AG20443 (cell line): ENCODE measurements at places on chromosomes 11 and 22.

DNA sequence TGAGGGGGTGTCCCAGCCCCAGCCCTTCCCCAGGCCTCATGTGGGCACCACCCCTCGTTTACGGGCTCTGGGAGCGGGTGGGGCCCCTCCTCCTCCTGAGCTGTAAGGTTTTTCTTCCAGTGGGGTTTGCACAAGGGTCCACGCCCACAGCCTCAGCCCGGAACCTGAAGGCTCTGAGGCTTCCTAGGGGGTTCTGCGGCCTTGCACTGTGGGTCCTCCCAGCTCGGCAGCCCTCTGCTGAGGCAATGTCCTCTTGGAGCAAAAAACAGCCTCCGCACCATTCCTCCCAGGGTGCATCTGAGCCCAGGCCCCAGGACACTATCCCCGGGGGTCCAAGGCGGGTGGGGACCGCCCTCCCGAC lies 14.1 kb downstream of the H19 start:
- no peak for DNase-seq

DNA sequence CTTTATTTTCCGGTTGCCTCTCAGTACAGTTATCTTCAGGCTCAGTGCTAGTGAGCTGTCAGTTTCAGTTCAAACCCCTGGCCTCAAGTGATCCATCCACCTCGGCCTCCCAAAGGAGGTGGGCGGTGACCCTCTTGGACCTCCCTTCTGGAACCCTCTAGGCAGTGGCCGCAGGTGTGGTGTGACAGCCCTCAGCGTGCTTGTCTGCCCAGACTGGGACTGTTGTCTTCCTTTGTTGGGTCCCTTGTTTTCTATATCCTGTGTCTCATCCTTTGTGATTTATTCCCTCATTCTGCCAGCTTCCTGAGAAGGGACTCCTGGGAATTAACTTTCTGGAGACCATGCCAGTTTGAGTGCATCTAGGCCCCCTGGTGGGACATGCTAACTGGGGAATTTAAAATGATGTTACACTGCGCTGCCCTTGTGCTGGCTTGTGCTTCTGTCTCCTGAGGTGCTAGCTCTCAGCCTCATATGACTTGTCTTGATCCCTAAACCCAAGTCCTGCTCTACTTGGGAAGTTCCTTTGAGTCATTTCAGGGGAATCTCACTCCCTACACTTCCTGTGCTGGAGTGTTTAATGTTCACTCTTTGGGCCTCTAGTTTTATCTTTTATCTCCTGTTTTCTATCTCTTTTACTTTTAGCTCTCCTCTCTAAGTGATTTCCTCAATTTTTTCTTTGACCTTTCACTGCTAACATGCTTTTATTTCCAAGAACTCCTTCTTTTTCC lies 19.4 kb downstream of the MED15 start:
- peak; percentile 52 for DNase-seq

DNA sequence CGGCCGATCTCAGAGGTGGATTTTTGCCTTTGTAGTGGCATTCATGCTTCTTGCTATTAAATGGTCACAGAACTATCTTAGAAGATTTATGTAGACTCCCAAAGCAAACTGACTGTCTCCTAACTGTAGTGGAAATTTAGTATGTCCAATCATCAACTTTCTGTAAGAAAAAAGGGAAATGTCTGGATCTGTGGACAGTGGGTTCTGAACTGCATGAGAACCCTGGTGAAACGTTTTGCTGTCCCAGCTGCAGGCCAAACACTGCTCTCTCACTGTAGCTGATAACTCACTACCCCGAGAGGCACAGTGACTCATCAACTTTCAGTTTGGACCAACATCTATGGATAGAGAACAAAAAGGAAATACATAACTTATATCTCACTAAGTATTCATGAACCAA lies 387.1 kb downstream of the SOX6 start:
- DNase-seq: peak; percentile 66

DNA sequence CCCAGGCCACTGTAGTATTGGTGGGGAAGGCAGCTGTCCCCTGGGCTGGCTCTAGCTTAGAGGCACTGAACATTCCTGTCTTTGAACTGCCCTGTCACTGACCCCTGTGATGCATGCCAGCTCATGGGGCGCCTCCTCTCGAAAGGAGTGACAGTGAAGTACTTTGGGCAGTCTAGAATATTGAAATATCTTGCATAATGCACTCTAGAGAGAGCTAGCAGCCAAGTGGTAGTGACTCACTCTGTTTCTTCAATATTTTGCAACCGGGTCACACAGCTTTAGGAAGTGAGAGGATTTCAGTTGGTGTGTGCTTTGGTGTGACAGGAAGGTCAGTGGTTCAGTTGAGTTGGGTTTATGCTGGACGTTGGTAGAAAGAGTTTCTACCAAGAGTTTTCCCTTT lies 35.5 kb upstream of the ST14 start:
- peak; percentile 87 for DNase-seq

- DNase-seq: peak; percentile 28
These were observed 573.9 kb upstream of the CADM1 start for GRCh38 chr11:116078101-116078591.

GRCh38 chr11:128365044-128365443 lies 222.3 kb downstream of the ETS1 start:
- peak; percentile 69 for DNase-seq

DNA sequence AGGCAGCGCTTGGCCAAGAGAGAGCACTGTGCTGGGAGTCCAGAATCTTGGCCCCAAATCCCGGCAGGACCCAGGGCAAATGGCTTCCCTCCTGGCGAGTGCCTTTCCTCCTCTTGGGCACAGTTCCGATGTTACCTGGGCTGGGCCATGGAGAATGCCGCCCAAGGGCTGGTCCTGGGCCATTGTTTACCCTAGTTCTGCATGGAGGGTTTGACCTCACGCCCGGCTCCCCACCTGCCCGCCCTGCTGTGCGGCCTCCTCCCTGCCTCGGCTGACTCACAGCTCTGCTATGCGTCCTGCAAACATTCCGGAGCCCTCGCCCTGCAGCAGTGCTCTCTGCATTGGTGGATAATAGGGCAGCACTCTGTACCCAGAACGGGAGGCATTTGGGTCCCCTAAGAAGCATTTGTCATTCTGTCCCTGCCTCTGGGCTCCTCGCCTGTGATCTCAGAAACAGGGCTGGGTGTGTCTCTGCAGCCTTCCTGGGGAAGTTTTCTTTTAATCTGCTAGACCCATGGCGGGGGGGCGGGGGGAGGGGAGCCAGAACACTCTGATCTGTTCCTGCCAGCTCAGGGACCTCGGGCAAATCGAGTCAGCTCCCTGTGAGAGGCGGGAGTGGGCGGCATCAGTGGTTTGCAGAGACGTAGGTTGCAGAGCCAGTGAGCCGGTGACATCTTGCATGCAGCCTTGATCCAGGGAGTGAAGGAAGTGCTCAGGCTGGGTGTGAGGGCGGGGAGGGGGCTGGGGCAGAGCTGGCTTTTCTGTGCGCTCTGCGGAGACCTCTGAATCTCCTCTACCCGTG lies 32.9 kb upstream of the SMIM38 start:
- peak; percentile 94 for DNase-seq

DNA sequence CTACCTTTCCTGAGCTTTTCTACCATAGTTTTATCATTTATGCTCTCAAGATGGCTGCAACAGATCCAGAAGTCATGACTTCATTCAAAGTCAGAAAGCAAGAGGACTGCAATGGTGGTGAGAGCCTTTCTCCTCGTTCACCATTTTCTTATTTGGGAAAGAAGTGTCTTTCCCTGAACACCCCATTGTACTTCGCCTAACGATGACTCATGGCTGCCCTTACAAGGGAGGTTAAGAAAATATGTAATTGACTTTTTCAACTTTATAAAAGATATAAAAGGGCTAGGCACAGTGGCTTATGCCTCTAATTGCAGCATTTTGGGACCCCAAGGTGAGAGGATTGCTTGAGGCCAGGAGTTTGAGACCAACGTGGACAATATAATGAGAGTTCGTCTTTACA lies 541.7 kb downstream of the METTL15 start:
- DNase-seq: no peak

DNA sequence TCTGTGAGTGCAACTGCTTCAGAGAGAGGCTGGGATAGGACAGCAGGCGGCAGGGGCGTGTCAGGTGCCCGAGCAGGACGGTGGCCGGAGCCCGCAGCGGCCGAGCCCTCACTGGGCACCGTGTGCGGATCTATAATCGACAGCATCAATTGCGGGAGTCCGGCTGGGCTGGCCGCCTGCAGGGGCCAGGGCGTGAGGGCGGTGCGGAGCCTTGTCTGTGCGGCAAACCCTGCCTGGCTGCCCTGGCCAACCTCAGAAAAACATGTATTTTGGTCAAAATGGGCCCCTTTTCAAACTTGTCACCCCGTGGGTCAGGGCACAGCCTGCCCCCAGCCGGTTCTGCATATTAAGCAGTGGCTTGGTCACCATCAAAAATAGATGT lies 91.3 kb upstream of the KCNQ1OT1 start:
- DNase-seq: no peak

DNA sequence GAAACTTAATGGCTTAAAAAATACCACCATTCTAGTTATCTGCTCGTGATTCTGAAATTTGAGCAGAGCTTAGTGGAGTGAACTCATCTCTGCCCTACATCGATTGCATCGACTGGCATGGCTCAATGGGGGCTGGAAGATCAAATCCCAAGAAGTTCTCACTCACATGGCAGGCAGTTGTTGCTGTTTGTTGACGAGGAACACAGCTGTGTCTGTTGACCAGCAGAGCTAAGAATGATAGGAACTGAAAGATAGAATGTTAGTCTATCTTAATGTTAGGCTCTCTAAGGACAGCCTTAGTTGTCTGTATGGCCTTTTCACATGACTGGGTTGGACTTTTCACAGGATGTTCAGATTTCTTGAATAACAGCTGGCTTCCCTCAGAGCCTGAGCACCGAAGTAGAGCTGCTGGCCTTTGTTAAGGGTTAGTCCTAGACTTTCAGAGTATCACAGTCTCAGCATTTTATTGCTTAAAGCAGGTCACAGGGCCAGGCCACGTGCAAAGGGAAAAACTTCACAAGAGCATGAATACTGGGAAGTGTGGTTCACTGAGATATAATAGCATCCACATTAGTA lies 31.6 kb upstream of the IZUMO1R start:
- no peak for DNase-seq

DNA sequence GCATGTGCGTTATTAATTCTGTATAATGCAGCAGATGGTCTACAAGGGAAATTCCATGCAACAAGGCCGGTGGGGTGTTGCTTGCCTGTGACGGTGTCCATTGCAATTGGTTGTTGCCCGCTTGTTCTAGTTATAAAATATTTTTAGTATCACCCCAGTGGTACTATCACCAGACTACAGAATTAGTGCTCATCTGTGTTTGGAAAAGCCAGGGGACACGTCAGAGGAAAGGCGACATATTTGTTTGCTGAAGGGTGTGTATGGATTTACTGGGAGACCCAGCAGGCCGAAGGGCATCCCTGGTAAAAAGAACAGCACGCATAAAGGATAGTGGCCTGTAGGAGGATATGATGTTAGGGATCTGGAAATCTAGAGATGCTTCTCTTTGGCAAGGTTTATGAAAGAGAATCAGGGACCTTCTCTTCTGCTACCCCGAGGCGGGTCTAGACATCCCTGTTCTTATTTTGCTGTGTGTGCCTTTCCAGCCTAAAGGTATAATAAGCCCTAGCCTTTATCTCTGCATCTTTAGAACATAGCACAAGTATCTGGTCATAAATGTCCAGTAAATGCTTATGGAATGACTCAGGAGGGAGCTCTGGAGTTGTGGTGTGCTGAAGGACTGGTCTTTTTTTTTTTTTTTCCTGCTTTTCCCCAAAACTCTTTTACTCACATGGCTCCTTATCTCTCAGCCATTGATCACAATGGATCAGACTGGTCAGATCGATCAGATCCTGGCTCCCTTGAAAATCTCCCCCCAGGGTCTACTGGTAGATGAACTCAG lies 90.9 kb downstream of the LDLRAD3 start:
- DNase-seq: peak; percentile 89

DNA sequence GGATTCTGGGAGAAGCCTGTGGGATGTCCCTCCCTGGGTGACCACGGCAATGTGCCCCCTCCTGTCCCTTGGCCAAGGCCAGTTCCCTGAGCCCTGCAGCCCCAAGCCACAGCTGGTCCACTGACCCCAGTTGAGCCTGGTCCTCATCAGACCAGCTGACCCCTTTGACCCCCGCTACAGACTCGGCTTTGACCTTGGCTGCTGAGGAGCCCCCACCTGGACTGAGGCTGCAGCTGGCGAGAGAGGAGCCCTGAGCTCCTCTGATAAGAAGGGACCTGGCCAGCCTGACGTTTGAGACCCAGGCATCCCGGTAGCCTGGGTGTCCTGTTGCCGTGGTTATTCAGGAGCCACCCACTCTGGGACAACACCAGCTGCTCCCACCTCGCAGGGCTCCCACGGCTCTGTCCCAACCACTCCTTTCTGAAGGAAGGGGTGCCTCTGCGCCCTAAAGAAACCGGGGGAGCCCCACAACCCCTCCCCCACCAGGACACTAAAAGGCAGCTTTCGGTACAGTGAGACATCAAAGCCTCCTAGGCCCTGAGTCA lies 3.0 kb downstream of the ASCL2 start:
- peak; percentile 11 for DNase-seq

GRCh38 chr11:12280838-12281565 lies 96.4 kb upstream of the PARVA start:
- DNase-seq: no peak

- peak; percentile 86 for DNase-seq
These were observed 9.1 kb upstream of the MN1 start for GRCh38 chr22:27810609-27811151.

GRCh38 chr11:113316256-113316655 lies 1.9 kb downstream of the TTC12 start:
- DNase-seq: no peak

GRCh38 chr22:35542157-35542938 lies 1.7 kb downstream of the RASD2 start:
- DNase-seq: no peak

- DNase-seq: no peak
These were observed 1568.5 kb downstream of the FAM181B start for GRCh38 chr11:81165164-81165563.

DNA sequence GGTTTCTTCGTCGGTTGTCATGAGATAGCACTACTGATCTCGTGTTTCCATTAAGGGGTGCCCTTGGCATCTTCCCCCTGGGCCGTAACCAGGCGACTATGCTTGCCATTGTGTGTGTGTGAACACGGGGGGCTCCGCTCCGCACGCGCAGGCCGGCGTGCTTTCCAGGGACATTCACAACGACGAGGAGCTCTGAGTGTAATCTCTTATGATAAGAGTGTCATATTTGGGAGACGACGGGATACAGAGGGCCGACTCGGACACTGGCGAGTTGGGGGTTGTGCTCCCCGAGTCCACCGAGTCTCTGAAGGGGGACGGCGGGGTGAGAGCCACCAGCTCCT lies 170.9 kb upstream of the CTSC start:
- no peak for DNase-seq

- DNase-seq: no peak
These were observed 86.6 kb downstream of the EHF start for GRCh38 chr11:34707462-34707840.

- DNase-seq: no peak
These were observed 4.7 kb upstream of the ST3GAL4 start for GRCh38 chr11:126350836-126351235.

DNA sequence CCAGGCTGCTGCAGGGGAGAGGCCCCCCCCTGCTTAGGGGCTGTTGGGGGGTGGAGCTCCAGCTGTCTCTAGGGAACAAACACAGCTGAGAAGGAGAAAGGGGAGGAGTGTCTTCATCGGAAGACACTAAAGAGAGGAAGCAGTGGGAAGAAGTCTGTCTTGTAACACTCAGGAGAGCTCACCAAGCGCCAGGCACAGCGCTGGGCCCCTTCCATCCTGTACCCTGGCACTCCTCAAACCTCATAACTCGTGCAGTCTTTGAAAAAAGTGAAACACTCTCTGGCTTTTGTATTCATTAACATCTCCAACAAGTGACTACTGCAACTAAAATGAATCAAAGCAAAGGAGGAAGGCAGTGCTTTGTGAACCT lies 67.4 kb upstream of the PRDM11 start:
- no peak for DNase-seq

- DNase-seq: no peak
These were observed 554.6 kb downstream of the OPCML start for GRCh38 chr11:132977746-132978145.
